ENCODE measurements at places on chromosomes 3 and 15. TPM values are rescaled to one million over a fixed set of nuclear protein-coding genes. Genes with fewer than 3 reads are reported as not detected.

The TOPAZ1 gene
- not detected for total RNA-seq

The HTR3E gene
- not detected for total RNA-seq

The IL17RE gene
- 13.6 TPM for total RNA-seq

The PPP1R2 gene
- 37.5 TPM for total RNA-seq

The SPRED1 gene
- total RNA-seq: 9.2 TPM

The NANOGP8 gene
- not detected for total RNA-seq

The HYAL3 gene
- total RNA-seq: 2.9 TPM

The STAC gene
- total RNA-seq: 4.9 TPM

The APH1B gene
- total RNA-seq: 13.4 TPM

The PLA2G4D gene
- total RNA-seq: not detected
